ENCODE measurements at places on chromosomes 3 and 15.

DNA sequence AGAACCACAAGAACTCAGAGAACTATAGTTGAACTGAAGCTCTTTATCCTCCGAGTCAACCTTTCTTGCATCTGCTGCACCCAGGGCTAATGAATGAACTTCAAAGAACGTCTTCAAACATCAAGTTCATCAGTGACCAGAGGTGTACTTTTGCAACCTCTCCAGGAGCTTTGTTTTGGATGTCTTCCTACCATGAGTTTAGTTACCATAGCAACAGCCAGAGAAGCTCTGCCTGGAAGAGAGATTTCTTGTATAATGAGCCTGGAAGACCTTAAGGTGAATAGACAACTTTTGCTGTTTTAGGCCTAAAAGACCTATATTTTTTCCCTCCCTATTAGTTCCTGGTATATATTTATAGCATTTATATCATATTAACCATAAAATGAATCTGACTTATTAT, 9.1 kb downstream of the ACTC1 start:
- DNase-seq, result no peak

DNA sequence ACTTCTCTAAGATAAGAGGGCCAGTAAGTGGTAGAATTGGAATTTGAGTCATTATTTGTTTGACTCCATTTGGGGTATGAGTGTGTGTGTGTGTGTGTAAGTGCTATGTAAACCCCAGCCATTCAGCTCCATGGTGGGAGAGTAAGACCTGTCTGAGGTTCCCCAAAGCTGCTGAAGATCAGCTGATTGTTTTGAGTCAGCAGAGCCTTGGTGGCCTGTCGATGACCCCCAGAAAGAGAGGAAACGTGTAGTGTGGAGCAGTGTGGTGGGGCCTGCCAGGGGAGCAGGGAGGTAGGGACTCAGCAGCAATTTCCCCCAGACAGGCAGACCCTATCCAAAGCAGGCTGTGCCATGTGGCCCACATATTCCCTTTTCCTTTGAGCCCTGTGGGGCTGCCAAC, 5.3 kb downstream of the DVL3 start:
- no peak for DNase-seq

DNA sequence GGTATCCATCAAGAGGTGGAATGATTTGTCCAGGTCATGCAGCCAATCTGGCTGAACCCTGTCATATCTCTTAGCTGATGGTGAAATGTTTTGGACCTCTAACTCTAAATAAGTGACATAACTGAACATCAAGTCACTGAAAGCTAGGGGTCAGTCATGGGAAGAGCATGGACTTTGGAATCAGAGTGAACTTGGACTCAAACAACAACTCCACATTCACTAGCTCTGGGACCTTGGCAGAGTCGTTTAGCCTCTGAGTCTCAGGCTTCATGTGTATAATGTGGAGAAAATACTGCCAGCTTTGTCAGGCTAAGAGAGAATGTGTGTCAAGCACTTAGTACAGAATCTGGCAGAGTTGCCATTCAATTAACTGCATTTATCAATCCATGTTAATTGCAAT, 557.8 kb upstream of the CFAP20DC start:
- no peak for DNase-seq

- DNase-seq, result no peak
Measured at GRCh38 chr3:152893647-152894046, 58.7 kb downstream of the P2RY1 start.

DNA sequence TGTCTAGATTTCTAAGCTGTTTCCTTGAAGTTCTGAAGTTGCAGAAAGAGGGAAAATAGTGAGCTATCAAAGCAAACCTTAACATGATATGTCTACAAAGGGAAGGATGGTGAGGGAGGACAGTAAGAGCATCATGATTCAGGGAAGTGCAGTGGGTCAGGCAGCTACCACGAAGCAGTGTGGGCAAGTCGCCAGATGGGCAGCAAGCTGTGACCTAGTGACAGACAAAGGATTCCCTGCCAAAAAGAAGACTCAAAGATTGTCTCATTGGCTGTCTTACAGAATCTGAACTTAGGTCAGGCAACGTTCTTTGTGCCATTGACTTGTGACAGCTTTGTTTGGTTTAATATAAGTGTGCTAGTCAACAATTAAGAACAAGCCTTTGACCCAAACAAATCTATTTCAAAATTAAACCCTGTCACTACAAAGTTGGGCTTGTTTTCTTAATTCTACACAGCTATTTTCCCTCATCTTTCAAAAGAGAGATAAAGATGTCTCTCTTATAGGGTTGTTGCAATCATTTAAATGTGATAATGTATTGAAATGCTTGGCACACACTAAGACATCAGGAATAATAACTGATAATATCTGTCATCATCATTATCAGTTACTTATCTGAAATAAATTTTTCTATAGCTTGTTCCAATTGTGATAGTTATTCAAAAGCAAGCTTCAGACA, 153.3 kb downstream of the ECT2 start:
- DNase-seq, result no peak

GRCh38 chr15:67547836-67548235, 5.3 kb downstream of the MAP2K5 start:
- DNase-seq, result no peak

GRCh38 chr3:49388289-49388820, 23.4 kb downstream of the RHOA start:
- no peak for DNase-seq

DNA sequence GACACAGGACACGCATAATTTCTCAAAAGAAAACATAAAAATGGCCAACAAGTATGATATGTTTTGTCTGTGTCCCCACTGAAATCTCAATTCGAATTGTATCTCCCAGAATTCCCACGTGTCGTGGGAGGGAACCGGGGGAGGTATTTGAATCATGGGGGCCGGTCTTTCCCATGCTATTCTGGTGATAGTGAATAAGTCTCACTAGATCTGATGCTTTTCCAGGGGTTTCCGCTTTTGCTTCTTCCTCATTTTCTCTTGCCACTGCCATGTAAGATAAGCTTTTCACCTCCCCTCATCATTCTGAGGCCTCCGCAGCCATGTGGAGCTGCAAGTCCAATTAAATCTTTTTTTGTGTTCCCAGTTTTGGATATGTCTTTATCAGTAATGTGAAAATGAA, 12.1 kb upstream of the POU1F1 start:
- no peak for DNase-seq

DNA sequence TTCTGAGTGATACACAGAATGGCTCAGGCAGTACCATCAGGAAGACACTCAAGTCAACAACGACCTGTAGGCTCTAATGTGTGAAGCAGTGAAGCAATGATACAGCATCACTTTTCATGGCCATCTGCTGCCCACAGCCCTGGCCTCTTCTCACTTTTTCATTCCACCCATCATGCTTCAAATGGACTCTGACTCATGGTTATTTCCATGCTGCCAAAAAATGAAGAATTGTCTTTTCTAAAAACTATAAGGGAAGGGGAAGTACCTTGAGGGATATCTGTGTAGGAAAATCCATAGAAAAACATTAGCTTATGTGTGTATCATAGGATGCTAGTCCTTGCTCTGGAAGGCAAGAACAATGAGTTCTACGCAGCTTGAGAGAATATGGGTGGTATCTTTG, 11.5 kb downstream of the HGD start:
- DNase-seq, result no peak

- DNase-seq, result no peak
Measured at GRCh38 chr15:99006146-99006545, 1.4 kb downstream of the PGPEP1L start.

GRCh38 chr3:112472691-112473090, 26.6 kb downstream of the BTLA start:
- DNase-seq, result no peak
